ENCODE measurements at places on chromosomes 5 and 9.

DNA sequence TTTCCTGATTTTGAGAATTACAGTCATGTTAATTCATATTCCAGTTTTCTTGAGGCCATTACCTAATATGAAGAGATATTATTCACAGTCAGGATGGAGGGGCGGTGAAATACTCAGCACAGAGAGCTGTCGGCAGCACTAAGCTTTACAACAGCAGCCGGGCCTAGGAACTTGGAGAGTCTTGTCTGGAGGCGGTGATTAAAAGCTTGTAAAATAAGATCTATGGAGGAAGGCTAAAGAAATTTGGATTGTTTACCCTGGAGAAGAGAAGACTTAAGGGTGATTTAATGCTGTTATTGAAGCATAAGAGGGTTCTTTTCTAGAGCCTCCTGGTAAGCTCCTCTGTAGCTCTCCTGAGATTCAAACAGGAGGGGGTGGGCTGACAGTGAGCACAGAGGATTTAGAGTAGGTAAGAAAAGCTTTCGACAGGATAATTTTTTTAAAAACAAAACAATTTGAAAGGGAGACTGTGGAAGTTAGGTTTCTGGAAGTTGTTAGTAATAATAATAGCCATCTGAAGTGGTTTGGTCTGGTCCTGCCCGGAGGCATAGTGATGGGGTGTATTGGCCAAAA is 406.3 kb upstream of the ADAMTSL1 start:
- no peak for DNase-seq

- DNase-seq: no peak
Observed at GRCh38 chr9:113220467-113221002, 542 bp downstream of the FKBP15 start.

GRCh38 chr5:87127426-87127825 is 140.3 kb upstream of the RASA1 start:
- no peak for DNase-seq

- DNase-seq: no peak
Observed at GRCh38 chr9:113635586-113635985, 172.1 kb downstream of the RGS3 start.

DNA sequence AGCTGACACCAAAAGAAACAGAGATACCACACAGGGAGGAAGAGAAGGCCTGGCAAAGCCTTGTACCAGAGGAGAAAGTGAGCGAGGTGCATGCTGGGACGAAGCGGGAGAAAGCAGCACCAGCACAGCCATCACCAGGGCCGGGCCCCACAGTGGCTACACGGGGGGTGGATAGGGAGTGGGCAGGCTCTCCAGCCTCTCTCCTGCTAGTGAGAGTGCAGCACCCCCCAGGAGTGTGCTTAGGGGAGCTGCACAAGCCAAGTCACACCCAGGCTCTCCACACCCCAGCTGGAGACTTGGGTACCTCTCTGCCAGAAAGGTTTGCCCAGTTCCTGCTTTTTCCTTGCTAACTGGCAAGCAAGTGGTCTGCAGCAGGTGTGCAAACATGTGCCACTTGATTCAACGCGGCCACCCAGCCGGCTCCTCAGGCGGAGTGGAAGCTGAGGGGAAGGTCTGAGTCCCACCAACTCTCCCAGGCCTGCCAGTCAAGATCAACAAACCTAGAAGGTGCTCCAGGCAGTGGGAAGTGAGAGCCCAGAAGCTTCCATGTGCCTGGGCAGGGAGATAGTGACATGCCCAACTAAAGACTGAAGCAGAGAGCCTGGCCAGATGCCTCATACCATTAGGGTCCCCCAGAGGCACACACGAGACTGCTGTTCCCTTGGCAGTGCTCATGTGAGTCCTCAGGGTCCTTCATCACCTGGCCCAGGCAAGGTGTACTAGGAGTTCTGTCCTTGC is 39.9 kb downstream of the BICD2 start:
- DNase-seq: no peak

GRCh38 chr5:132190161-132190817 is 37.4 kb downstream of the P4HA2 start:
- DNase-seq: no peak

- no peak for DNase-seq
Observed at GRCh38 chr5:160950311-160950710, 98.3 kb upstream of the ATP10B start.

- DNase-seq: no peak
Observed at GRCh38 chr5:44807269-44807668, 1.5 kb upstream of the MRPS30 start.

DNA sequence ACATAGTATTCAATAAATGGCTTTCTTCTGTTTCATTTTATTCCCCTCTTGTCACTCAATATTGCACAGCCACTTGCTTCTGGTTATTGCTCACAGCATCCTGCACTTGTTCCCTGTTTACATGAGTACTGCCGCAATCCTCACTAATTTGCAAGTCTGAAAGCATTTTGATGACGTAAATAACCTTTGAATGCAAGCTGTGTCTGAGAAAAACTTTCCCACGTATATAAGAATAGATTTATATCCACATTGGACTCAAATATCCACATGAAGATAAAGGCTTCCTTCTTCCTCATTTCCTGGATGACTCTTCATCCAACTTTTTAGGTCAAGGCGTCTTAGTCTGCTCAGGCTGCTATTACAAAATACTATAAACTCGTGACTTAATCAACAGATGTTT is 88.2 kb upstream of the DAP start:
- no peak for DNase-seq

DNA sequence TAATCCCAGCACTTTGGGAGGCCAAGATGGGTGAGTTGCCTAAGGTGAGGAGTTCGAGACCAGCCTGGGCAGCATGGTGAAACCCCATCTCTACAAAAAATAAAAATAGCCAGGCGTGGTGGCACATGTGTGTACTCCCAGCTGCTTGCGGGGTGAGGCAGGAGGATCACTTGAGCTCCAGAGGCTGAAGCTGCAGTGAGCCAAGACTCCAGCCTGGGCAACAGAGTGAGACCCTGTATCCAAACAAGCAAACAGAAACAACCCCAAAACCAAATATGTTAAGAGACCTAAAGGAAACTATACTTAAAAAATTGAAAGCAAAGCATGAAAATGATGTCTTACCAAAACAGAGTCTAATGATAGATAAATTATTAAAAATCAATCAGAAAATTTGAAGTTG is 12.4 kb downstream of the HNRNPAB start:
- DNase-seq: no peak

DNA sequence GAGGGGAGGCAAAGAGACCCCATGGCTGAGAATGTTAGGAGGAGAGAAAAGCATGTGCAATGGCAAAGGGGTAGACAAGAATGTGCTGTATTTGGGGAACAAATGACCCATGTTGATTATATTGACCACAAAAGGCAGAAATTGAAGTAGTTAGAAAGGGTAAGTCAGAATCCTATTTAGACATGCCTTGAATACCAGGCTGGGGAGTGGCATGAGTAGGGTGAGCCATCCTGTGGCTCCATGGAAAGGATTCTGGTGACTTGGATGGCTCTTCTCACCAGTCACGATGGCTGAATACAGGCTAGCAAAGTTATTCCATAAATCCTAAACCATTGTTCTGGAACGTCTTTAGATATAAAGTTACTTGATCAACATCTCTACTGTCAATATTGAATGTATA is 73.4 kb upstream of the MEF2C start:
- no peak for DNase-seq

DNA sequence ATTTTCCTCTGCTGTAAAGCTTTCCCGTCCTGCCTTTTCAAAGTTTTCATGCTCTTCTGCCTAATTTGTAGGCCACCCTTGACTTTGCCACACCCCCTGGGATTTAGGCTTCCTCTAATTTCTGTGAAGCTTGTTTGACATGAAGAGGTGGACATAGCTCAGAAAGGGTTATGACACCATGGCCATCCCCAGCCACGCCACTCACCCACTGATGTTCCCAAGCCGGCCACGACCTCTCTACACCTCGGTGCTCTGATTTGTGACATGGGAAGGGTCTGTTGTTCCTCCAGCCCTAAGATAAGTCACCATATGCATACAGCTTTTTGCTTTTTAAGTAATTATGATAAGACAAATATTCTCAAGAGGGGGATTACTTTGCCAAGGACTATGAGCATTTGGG is 139.5 kb downstream of the BARX1 start:
- no peak for DNase-seq

DNA sequence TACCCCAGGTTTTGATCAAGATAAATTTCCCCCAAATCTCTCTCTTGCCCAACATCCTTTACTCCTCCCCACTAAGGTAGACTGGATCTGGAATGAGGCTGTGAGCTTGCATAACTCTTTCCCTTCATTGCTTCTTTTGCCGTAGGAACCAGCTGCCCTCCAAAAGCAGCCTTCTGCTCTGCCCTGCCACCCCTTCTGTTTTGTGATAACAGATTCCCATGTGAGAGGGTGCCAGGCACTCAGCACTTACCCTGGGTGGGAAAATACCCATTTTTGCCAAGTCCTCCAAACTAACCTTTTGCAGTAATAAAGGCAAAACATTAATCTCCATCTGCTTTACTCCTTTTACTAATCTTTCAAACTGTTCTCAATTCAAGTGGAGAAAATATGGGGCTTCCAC is 182.6 kb downstream of the ASTN2 start:
- DNase-seq: no peak

GRCh38 chr5:152221721-152222629 is 183.1 kb downstream of the NMUR2 start:
- DNase-seq: no peak

DNA sequence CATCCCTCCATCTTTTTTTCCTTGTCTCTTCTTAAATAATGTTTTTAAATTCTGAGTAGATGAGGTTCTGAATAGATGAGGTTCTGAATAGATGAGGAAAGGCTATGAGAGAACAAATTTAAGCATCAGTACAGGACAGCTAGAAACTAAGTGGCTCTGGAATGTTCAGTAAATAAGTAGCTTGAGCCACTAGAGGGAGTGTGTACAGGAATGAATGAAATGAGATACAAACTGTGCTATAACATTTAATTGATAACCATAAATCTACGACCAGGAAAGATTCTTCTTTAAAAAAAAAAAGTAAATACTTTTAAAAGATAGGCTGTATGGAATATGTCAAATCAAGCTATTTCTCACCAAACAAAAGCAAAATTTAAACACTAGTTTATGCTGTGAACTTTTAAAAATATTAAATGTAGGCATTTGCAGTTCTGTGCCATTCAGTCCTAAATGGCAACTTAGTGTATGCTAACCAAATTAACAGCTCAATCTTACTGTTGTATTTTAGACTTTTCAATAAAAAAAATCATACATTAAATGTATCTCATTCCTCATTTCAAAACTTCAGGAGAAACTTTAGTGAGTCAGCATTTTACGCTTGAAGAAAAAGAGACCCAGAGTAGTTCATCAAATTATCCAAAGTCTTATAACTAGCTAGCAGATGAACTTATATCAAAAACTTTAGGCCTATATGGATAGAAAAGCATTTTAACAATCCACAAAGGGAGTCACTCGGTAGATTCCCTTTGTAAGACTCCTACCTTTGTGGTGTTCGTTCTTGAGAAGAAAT is 70.4 kb upstream of the SNX2 start:
- DNase-seq: no peak

DNA sequence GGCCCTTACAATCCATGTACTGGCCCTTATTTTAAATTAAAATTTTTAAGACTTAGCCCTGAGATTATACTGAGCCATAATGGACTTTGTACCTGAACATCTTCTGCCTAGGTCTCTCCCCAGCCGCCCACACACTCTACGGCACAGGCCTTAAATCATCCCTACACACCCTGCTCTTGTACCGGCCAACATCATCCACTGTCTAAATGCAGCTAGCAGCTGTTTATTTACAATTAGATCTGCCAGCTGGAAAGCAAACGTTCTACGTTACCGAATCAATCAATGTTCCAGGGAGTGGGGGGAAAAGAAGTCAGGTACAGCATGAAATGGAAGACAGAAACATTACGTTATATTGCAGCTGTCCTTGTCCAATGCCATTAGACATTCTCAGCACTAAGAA is 88.4 kb upstream of the GRAMD2B start:
- no peak for DNase-seq

DNA sequence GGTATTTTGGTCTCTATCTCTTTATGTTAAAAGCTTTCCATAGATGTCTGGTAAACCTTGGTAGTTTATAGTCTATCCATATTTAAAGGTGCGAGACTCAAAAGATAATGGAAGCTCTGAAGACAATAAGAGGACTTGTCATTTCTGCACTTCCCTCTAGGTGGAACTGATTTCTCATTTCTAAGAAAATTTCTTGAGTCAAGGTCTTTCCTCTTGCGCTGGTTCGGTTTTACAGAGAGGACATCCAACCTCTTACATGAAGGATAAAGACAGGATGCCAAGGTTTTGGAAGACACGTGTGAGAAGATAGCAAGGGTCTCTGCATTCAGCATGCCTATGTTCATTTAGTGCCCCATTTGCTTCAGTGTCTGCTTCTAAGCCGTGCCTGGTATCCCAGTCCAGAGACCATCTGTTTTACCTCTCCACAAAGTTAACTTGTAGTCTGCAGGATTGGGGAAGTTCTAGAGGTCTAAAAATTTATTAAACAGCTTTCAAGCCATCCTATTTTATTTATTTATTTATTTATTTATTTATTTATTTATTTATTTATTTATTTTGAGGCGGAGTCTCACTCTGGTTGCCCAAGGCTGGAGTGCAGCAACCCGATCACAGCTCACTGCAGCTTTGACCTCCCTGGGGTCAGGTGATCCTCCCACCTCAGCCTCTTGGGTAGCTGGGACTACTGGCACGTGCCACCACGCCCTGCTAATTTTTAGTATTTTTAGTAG is 41.6 kb downstream of the KIAA1191 start:
- DNase-seq: no peak

- DNase-seq: no peak
Observed at GRCh38 chr5:11803436-11803835, 100.8 kb downstream of the CTNND2 start.

DNA sequence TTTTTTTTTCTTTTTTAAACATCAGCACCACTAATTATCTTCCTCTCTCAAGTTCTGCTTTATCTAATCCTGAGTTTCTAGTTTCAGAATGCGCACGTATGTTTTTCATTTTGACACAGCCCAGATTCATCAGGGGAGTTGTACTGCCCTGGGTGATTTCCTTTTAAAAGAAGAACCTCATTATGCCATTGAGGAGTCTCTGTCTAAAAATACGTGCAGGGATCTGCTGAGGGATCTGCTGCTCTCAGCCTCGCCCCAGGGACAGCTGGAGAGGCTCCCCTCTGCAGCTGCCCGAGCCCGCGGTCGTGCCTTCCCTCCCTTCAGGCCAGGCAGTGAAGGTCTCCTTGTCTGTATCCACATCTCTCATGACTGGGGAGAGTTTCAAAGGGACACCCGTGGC is 273.1 kb downstream of the ARHGEF28 start:
- no peak for DNase-seq

- no peak for DNase-seq
Observed at GRCh38 chr5:138107213-138107612, 23.4 kb downstream of the WNT8A start.

- no peak for DNase-seq
Observed at GRCh38 chr9:18274693-18275092, 199.3 kb upstream of the ADAMTSL1 start.

GRCh38 chr9:93225892-93226291 is 42.0 kb downstream of the WNK2 start:
- no peak for DNase-seq

GRCh38 chr5:43024217-43024616 is 15.9 kb downstream of the ANXA2R start:
- no peak for DNase-seq

All from stimulated activated CD8-positive, alpha-beta memory T cell treated with anti-CD3 and anti-CD28 coated beads, Interleukin-15, amount 100 ng/mL, for 4 hours (primary cell).